ENCODE measurements at places on chromosomes 5 and 9.

DNA sequence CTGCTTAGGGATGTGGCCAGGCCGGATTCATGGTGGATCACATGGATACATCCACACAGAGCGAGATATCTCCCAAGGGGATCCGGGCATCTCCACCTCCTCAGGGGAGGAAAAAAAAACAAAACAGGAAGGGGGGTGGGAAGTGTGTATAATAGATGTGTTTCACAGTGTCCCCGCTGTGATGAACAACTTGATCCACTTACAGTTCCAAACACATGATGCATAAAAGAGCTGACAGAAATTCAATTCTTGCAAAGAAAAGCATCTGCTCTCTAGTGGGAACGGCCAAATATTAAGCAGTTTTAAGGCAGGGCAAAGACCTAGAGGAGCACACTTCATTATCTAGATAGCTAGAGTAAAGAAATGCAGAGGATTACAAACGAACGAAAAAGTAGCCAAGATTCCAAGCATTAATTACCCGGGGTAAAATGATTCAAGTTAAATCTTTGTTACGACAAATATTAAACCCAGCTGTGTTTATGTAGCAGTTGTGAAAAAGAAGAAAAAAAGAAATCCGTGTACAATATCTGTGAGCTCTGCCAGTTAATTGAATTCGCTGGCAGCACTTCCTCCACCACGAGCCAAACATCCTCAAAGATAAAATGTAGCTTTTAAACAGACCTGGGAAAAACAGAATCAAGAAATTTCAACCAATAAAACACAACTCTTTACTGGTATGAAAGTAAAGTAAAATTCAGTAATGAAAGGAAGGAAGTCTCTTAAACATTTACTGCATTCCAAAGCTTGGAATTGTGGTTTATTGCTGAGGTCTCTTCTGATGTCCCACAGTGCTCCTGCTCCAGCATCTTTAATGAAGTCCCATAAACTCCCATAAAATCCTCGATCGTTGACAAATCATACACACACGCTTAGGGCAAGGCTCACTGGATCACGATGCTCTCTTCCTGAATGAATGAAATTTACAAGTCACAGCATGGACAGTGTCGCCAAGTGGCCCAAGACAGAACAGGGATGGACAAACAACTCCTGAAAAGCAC, 213.0 kb downstream of the CRB2 start:
- DNase-seq = no peak

DNA sequence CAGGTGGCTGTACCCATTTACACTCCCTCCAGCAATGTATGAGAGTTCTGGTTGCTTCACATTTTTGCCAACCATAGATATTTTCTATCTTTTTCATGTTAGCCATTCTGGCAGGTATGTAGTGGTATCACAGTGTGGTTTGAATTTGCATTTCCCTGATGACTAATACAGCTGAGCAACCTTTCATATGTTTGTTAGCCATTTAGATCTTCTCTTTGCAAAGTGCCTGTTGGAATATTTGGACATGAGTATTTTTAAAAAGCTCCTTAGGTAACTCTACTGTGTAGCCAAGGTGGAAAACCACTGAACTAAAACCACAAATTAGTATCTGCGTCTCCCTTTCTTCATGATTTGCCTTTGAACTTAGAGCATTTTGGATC, 31.9 kb downstream of the IRF1 start:
- no peak for DNase-seq

GRCh38 chr5:109078448-109078847, 330.8 kb downstream of the FER start:
- no peak for DNase-seq

DNA sequence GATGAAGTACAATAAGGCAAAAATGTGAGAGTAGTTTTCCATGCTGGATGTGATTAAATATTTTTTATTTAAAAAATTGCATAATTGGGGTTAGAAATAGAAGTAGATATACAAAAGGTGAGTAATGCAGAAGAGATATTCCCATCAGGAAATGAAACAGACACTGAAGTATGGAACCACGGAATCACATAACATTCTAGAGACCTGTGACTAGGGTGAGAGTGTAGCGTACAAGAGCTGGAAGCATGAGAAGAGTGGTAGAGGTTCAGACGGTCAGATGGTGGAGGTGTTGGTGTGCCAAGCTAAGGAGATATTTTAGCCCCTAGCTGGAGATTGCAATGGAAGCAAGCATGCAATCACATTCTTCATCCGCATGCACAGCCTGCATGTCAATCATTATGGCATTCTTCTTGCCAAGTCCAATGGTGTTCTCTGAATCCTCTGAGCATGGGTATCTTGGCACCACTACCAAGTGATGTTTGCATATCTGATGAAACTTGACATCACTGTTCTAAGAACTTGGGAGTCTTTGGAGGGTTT, 587.8 kb downstream of the PSAT1 start:
- DNase-seq = no peak

- no peak for DNase-seq
Measured at GRCh38 chr9:6641961-6642360, 3.6 kb downstream of the GLDC start.

DNA sequence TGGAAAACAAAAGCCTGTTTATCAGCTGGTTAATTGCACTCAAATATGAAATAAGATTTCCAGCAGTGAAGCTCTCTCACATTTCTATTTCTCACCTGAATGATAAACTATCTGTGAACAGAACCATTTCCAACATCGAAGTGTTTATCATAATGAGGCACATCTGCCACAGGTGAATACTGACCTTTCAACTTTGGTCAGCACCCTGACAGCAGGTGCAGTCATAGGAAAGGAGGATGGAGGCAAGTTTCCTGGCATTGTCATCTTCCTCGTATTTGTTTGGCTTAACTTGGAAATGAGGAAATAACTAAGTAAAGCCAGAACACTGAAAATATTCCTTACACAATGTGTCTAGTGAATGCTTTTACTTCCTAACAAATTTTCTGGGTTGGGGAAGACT, 716.4 kb downstream of the NR2F1-AS1 start:
- DNase-seq = no peak

All from NCI-H1436 (cell line).